ENCODE measurements at places on chromosomes 2 and 18.

GRCh38 chr2:3094999-3095958, 282.3 kb downstream of the EIPR1 start:
- peak; percentile 55 for DNase-seq

DNA sequence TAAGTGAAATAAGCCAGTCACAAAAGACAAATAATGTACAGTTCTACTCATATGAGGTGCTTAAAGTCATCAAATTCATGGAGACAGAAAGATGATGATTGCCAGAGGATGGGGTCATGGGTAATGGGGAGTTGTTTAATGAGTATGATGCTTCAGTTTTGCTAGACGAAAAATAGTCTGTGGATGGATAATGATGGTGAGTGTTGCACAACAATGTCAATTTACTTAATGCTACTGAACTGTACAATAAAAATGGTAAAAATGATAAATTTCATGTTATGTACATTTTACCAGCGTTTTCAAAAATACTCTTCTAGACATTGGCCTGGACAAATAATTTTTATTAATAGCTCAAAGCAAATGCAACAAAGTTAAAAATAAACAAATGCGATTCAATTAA, 118.5 kb upstream of the KYNU start:
- no peak for DNase-seq

- no peak for DNase-seq
These were observed 63.2 kb upstream of the MGAT4A start for GRCh38 chr2:98793897-98794830.

DNA sequence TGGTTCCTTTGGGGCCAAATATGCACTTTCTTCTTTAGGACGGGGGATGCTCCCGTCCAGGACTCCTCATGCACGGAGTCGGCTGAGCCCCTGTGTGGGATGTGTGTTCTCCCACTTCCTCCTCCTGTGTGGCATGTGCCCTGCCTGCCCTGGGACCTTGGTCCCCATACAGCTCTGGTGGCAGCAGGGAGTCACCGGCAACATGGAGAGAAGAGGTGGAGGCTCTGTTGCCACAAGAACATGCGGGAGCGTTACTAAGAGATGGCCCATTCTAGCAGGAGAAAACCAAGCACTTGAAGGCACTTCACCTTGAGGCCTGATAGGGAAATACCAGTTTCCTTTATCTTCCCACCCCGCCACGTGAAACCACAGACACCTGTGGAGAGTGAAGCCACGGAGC, 98.0 kb downstream of the DDX1 start:
- DNase-seq = no peak

GRCh38 chr2:43469094-43469493, 126.7 kb downstream of the THADA start:
- DNase-seq = no peak

- DNase-seq = peak; percentile 45
These were observed 995 bp downstream of the TMEM127 start for GRCh38 chr2:96264656-96265348.

DNA sequence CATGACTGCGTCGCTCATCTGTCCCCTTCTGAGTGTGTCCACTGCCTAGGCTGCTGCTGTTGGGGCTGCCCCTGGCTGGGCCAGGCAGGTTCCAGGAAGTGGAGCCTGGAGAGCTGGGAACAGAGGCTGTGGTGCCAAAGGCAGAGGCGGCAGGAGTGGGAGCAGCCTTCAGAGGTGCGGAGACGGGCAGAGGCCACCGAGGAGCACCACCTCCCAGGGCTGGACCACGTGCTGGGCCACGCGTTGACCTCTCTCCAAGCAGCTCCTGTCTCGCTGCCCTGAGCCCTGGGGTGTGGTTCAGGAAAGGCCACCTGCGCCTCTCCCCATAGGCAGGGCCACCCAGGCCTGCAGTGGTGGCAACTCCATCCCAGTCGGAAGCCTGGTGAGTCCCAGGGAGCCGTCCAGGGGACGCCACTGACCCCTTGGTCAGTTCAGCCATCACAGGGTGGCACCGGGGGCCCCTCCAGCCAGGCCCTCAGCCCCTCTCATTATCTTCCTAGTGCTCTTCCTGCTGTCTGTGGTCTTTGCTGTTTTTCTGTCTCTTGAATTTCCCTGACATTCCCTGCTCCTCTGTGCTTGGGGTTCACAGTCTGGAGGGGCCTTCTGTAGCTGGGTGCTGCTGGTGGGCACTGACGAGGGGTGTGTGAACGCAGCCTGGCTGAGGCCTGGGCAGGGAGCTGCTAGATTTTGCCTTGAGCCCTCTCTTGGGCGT, 122.8 kb upstream of the HS6ST1 start:
- DNase-seq = no peak

GRCh38 chr2:190996338-190996946, 17.5 kb downstream of the STAT1 start:
- DNase-seq = peak; percentile 66

GRCh38 chr2:33560017-33560416, 39.1 kb downstream of the FAM98A start:
- no peak for DNase-seq

- DNase-seq = no peak
These were observed 160.9 kb upstream of the MEIS1 start for GRCh38 chr2:66273933-66274490.

GRCh38 chr18:26464128-26465011, 84.0 kb downstream of the KCTD1 start:
- no peak for DNase-seq

GRCh38 chr2:174759381-174760065, 4.7 kb downstream of the CHRNA1 start:
- no peak for DNase-seq

GRCh38 chr18:57270156-57270555, 82.2 kb upstream of the ST8SIA3 start:
- DNase-seq = no peak

DNA sequence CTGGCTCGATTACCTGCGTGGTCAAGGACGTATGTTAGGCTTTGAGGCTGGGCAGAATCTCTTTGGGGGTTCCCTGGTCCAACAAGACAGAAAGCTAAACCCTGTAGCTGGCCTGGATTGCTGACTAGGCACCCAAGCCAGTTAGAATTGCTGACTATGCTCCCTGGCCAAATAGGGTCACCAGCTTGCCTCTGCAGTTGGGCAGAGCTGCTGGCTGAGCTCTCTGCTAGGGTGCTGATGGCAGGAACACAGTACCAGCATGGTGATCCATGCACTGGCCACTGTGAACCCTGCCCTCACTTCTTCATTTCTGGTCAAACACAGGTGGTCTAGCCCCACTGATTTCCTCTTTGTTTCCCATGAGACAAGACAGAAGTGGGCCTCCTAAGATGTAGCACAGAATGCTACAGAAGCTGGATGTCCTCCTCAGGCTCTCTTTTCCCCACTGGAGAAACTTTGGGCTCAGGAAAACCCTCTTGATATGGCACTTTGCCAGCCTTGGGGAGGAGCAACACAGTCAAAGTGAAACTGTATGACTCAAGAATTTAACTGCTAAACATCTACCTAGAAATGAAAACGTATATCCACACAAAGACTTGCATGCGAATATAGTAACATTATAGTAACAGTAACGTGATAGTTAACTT, 20.8 kb downstream of the SP140L start:
- DNase-seq = no peak

DNA sequence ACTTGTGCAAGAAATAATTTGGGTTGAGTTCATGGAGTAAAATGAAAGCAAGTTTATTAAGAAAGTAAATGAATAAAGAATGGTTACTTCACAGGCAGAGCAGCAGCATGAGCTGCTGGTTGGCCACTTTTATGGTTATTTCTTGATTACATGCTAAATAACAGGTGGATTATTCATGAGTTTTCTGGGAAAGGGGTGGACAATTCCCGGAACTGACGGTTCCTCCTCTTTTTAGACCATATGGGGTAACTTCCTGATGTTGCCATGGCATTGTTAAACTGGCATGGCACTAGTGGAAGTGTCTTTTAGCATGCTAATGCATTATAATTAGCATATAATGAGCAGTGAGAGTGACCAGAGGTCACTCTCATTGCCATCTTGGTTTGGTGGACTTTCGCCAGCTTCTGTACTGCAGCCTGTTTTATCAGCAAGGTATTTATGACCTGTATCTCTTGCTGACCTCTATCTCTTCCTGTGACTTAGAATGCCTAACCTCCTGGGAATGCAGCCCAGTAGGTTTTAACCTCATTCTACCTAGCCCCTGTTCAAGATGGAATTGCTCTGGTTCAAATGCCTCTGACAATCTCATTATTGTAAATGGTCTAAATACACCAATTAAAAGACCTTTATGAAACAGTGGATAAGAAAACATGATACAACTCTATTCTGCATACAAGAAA, 114.1 kb upstream of the FIGN start:
- no peak for DNase-seq

DNA sequence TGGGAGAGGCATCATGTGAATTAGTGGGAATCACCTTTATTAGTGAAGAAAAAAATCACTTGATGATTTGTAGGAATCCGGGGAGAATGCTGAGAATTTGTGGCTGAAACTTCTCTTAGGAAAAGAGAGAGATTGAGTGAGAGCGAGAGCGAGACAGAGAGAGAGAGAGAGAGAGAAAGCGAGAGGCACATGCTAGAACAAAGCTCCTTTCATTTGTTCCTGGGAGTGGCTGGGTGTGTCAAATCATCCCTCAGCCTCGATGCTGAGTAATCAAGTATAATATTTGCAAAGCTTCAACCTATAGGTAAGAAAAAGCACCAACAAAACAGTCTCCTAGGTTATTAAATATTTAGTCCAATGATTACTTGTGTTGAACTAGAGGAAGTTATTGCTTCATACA, 4.4 kb upstream of the SERPINB5 start:
- DNase-seq = no peak

DNA sequence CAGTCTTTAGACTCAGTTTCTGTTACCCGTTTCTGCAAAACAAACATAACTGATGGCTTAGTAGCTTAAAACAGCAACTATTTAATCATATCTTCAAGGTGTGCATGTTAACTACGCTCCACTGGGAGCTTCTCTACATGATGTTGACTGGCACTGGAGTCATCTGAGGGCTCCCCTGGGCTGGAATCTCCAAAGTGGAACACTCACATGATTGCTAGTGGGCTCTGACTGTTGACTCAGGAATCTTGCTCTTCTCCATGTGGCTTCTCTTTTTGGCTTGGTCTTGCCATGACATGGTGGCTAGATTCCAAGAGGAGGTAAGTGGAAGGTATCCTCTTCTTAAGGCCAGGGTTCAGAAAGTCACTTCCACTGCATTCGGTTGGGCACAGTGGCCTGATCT, 160.8 kb downstream of the PMAIP1 start:
- no peak for DNase-seq

- DNase-seq = peak; percentile 49
These were observed 55.6 kb downstream of the ACAA2 start for GRCh38 chr18:49757513-49758262.

DNA sequence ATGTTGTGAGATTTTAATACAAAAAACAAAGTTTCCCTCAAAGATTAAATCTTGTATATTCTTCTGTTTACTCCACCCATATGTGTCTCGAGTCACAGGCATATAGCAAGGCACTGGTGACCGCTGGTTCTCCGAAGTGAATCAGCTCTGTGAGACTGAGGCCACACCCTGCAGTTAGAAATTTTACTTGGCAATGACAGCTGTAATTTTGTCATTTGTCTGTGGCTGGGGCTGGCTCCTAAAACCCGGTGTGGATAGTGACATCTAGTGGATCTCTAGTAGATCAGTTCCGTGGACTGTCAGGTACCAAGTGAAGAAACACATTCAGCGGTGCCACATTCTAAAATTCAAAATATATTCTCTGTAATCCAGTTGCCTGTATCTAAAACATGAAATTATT, 278.0 kb downstream of the NEDD4L start:
- DNase-seq = peak; percentile 43

DNA sequence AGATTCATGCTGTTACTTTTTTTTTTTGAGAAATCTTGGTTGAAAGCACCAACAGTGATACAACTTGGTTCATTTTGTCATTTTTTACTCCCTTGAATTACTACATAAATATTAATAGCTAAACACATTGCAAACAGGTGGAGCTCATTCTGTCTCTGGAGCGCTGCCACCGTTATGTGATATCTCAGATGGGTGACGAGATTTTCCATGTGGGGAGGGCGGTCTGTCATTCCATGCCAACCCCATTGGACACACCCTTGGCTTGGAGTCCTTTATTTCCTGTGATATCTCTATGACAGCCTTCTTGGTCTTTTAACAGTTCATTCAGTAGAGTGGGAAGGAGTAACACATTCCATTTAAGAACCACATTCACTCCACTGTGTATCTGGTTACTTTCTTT, 794.8 kb downstream of the SATB2 start:
- no peak for DNase-seq

DNA sequence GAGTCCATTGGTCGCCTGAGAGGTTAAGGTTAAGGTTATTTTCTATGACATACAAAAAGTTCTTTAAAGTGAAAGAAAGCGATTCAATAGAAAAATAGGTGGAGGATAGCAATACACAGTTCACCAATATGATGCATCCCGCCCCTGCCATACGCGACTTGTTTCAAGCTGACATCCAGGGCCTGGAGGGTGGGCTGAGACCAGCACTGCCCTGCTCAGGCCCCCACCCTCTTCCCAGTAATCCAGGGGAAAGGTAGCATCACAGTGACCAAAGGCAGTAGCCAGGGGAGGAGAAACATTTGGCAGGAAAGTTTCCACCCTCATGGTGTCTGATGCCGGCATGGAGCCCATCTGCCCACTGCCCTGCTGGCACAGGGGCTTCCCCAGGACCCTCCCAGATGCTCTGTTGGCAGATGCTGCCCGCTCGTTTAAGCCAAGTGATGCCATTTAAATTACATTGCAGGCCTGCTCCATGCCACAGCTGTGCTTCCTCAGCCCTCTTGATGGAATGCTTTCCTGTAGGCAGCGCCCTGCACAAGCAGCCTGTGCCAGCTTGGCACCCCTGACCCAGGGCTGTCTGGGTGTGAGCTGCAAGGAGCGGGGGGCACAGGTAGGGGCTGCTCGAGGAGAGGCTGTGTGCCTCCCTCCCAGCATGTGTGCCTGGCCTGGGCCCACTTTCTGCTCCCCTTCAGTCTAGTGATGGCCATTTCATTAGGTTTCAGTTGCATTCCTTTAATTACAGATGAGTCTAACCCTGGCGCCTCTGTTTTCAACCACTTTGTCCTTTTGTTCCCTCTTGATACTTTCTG, 10.7 kb upstream of the ANO7 start:
- DNase-seq = no peak
